GM23338 (cell line): ENCODE measurements at places on chromosomes 3 and 15. TPM values are rescaled to one million over a fixed set of nuclear protein-coding genes. Genes with fewer than 3 reads are reported as not detected.

- no peaks in the 10 kb centered on the region for H3K27me3 ChIP-seq
- H3K36me3 ChIP-seq: no peaks in the 10 kb centered on the region
- H3K4me3 ChIP-seq: no peak overlapping the region
- DNase-seq: no peak
- no peak overlapping the region for H3K27ac ChIP-seq
Observed at GRCh38 chr15:71747128-71748083, 62.9 kb upstream of the NR2E3 start.

Gene RPP25
- total RNA-seq: 15.8 and 18.8 TPM in 2 replicates

DNA sequence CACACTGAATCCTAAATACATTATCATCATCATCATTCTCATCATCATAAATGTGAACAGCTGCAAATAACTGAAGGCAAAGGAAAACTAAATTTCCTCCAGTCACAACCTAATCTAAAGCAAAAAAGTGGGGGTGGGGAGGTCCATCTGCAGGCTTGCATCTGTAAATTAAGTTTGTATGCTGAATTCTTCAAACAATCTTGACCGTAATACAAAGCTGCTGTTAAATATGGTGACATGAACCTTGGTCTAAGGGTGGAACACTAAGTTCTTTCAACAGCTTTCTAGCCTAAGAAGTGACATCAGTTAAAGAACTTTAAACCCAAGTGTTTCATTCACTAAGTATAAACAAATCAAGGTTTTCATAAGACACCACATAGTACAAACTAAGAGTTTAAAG is 4.3 kb downstream of the LRRFIP2 start:
- H3K4me1 ChIP-seq: peaks cover 5% of the 10 kb centered on the region; the same call in 1 of the 2 replicates
- no peaks in the 10 kb centered on the region for H3K27me3 ChIP-seq
- DNase-seq: no peak
- no peak overlapping the region for H3K27ac ChIP-seq

Gene BFSP2
- not detected in 2 replicates for total RNA-seq

DNA sequence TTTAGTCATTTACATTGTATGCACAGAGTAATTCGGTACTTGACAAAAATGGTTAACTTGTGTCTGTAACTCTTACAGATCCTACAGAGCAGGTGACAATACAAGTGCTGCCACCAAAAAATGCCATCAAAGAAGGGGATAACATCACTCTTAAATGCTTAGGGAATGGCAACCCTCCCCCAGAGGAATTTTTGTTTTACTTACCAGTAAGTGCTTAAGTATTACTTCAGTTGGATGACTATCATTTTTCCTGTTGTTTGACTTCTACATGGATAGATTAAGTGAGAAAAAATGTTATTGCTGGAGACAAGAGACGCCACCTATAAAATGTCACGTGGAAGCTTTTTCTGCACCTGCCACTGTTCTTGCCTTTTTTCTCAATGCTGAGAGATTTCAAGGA is 173.2 kb downstream of the ALCAM start:
- H3K4me3 ChIP-seq: no peak overlapping the region
- H3K27me3 ChIP-seq: no peaks in the 10 kb centered on the region
- no peak overlapping the region for H3K27ac ChIP-seq
- H3K4me1 ChIP-seq: no peaks in the 10 kb centered on the region

DNA sequence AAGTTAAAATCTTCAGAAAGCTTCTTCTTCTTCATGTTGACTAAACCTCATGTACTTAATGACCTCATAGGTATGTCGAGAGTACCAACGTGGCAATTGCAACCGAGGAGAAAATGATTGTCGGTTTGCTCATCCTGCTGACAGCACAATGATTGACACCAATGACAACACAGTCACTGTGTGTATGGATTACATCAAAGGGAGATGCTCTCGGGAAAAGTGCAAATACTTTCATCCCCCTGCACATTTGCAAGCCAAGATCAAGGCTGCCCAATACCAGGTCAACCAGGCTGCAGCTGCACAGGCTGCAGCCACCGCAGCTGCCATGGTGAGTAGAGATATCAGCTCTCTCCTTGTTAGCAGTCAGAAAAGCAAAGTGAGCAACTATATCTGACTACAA is 176.5 kb downstream of the MBNL1 start:
- H3K4me1 ChIP-seq: peaks cover 10% of the 10 kb centered on the region
- no peaks in the 10 kb centered on the region for H3K27me3 ChIP-seq
- H3K27ac ChIP-seq: no peak overlapping the region

Gene TRH
- 0.28 TPM in 1 of 2 replicates, not detected in the other for total RNA-seq

DNA sequence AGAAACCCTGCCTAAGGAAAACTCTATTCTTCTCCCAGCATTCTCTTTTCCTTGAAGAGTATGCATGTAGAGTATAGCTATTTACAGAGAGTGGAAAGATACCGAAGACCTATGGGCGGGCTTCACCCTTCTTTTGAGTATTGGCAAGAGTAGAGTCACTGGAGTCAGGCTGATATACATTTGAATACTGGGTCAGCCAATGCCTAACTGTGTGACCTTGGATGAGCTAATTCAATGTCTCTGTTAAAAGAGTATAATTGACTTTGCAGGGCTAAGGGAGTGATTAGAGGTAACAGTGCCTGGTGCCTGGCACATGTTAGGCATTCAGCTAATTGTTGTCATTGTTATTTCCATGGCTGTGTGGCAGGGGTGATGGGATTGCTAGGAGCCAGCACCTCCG is 75.6 kb downstream of the TUSC7 start:
- no peak for DNase-seq
- H3K4me1 ChIP-seq: peaks cover 17% of the 10 kb centered on the region
- no peak overlapping the region for H3K27ac ChIP-seq

Gene TMEM40
- total RNA-seq: 0.14 TPM in 1 of 2 replicates, not detected in the other

- no peak overlapping the region for H3K27ac ChIP-seq
- no peaks in the 10 kb centered on the region for H3K4me1 ChIP-seq
- no peak overlapping the region for H3K4me3 ChIP-seq
- no peak for DNase-seq
Observed at GRCh38 chr3:71360180-71360579, 223.3 kb downstream of the FOXP1 start.

Gene LRTM1
- total RNA-seq: not detected in 2 replicates

DNA sequence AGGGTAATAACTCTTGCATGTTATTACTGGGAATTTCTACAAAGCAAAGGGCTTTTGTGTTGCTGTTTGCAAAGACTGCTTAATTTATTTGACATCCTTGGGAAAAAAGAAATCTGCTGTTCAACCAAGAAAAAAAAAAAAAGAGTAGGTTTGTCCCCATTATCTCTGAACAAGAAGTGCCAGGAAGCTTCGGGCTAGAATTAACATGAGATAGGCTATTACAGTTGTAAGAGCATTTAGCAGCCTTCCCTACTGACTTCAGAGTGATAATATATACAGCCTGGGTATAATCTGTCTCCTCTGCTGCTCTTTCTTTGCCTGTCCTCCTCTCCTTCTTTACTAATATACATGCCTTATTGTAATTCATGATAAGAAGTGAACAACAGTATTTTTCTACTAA is 23.3 kb upstream of the CHMP2B start:
- H3K27ac ChIP-seq: no peak overlapping the region
- DNase-seq: peak; percentile 17
- H3K27me3 ChIP-seq: no peaks in the 10 kb centered on the region
- peaks cover 7% of the 10 kb centered on the region; the same call in 1 of the 2 replicates for H3K4me1 ChIP-seq
- no peak overlapping the region for H3K4me3 ChIP-seq

DNA sequence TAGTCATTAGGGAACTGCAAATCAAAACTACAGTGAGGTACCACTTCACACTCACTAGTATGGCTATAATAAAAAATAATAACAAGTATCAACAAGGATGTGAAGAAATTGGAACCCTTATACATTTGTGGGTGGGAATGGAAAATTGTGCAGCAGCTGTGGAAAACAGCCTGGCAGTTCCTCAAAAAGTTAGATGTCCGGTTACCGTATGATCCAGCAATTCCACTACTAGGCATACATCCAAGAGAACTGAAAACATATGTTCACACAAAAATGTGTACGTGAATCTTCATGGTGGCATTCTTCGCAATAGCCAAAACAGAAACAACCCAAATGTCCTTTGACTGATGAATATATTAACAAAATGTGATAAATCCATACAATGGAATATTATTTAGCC is 187.9 kb upstream of the LYSMD4 start:
- H3K4me1 ChIP-seq: no peaks in the 10 kb centered on the region
- peaks cover 15% of the 10 kb centered on the region for H3K27me3 ChIP-seq
- H3K27ac ChIP-seq: no peak overlapping the region
- no peak for DNase-seq
- H3K4me3 ChIP-seq: no peak overlapping the region

- H3K27me3 ChIP-seq: no peaks in the 10 kb centered on the region
- no peaks in the 10 kb centered on the region for H3K36me3 ChIP-seq
- peaks cover 16% of the 10 kb centered on the region for H3K4me1 ChIP-seq
- no peak overlapping the region for H3K27ac ChIP-seq
- no peak for DNase-seq
Observed at GRCh38 chr3:171949554-171949953, 89.8 kb upstream of the FNDC3B start.

GRCh38 chr3:181920409-181920808 is 208.7 kb downstream of the SOX2 start:
- no peak for DNase-seq
- no peaks in the 10 kb centered on the region for H3K27me3 ChIP-seq
- H3K4me1 ChIP-seq: peaks cover 20% of the 10 kb centered on the region

Gene SERPINI2
- 1.8 and 2.5 TPM in 2 replicates for total RNA-seq

- DNase-seq: no peak
- H3K4me1 ChIP-seq: no peaks in the 10 kb centered on the region
- H3K27ac ChIP-seq: no peak overlapping the region
- no peaks in the 10 kb centered on the region for H3K27me3 ChIP-seq
- H3K4me3 ChIP-seq: no peak overlapping the region
Observed at GRCh38 chr3:28923994-28924393, 356.9 kb upstream of the RBMS3 start.

Gene FHIT
- 3.0 and 9.1 TPM in 2 replicates for total RNA-seq

Gene PLS1
- total RNA-seq: 39.0 and 42.2 TPM in 2 replicates

- DNase-seq: no peak
- H3K4me1 ChIP-seq: no peaks in the 10 kb centered on the region
- no peaks in the 10 kb centered on the region for H3K27me3 ChIP-seq
- no peaks in the 10 kb centered on the region for H3K36me3 ChIP-seq
- H3K27ac ChIP-seq: no peak overlapping the region
Observed at GRCh38 chr3:124966521-124967445, 32.2 kb upstream of the MUC13 start.

GRCh38 chr3:148044151-148044550 is 635.0 kb downstream of the ZIC1 start:
- no peak overlapping the region for H3K4me3 ChIP-seq
- no peaks in the 10 kb centered on the region for H3K27me3 ChIP-seq
- H3K36me3 ChIP-seq: no peaks in the 10 kb centered on the region
- H3K4me1 ChIP-seq: no peaks in the 10 kb centered on the region

GRCh38 chr15:61155741-61156700 is 73.1 kb downstream of the RORA start:
- H3K36me3 ChIP-seq: no peaks in the 10 kb centered on the region
- H3K27ac ChIP-seq: no peak overlapping the region
- H3K4me3 ChIP-seq: no peak overlapping the region
- H3K4me1 ChIP-seq: peaks cover 6% of the 10 kb centered on the region
- peak; percentile 50 for DNase-seq

Gene GNB4
- 28.4 and 29.6 TPM in 2 replicates for total RNA-seq

Gene CHRNA7
- total RNA-seq: 5.1 and 8.2 TPM in 2 replicates

Gene KCNH8
- 2.0 and 3.4 TPM in 2 replicates for total RNA-seq

Gene KY
- not detected in 2 replicates for total RNA-seq

Gene CCDC39
- total RNA-seq: 0.52 TPM in 1 of 2 replicates, not detected in the other

Gene SUSD5
- total RNA-seq: 3.6 and 4.3 TPM in 2 replicates

Gene SRGAP3
- total RNA-seq: 8.6 and 9.4 TPM in 2 replicates

Gene C3orf20
- not detected in 2 replicates for total RNA-seq

- no peak overlapping the region for H3K4me3 ChIP-seq
- H3K27ac ChIP-seq: no peak overlapping the region
- H3K27me3 ChIP-seq: no peaks in the 10 kb centered on the region
- H3K36me3 ChIP-seq: no peaks in the 10 kb centered on the region
Observed at GRCh38 chr3:2810723-2811122, 299.5 kb downstream of the IL5RA start.

Gene SLC28A1
- not detected in 2 replicates for total RNA-seq

GRCh38 chr15:88791637-88792036 is 11.6 kb upstream of the ACAN start:
- H3K36me3 ChIP-seq: no peaks in the 10 kb centered on the region
- H3K4me3 ChIP-seq: no peak overlapping the region
- no peak overlapping the region for H3K27ac ChIP-seq

DNA sequence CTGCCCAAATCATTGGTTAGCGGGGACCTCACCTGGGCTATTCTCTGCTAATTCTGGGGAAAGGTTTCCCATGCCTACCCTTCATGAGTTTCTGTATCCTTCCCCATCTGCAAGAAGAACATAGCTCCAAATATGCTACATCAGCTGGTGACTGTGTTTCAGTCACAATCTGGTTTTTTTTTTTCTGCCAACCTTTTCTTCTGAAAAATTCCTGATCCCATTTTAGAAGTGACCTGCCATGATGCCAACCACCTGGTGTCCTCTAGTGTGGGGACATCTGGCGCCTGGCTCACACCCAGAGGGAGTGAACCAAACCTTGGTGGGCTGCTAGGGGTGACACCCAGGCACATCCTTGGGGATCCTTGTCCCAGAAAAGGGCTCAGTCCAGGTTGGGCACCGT is 76.1 kb downstream of the CHRD start:
- H3K4me1 ChIP-seq: no peaks in the 10 kb centered on the region
- H3K27me3 ChIP-seq: no peaks in the 10 kb centered on the region
- no peak overlapping the region for H3K27ac ChIP-seq
- H3K4me3 ChIP-seq: no peak overlapping the region

DNA sequence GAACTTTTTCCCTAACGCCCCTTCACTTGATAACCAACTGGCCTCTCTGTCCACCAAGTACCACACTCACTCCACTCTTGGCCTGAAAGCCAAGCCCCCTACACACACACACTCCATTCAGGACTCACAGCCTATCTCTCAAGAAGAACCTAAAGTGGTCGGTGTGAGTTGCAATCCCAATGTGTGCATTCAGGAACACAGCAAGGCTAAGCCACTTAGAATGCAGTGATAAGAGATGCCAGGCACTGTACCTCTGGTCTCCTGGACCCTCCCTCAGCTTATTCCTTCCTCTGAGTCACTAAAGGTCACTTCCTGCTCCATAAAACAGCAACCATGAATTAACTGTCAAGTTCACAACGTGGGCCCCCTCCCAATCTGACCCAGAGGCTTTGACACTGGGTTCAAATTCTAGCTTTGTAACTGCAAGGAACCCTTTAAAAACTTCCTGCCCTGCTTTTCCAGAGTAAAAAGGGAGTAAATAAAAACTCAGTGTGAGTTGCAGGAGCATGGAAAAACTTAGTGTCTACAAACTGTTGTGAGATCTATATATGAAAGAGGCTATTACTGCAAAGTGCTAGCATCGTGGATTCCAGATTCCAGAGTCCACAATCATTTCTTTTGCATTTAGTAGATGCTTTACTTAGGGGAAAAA is 17.6 kb upstream of the KCNMB3 start:
- H3K27me3 ChIP-seq: no peaks in the 10 kb centered on the region
- H3K4me3 ChIP-seq: no peak overlapping the region
- no peak for DNase-seq
- no peak overlapping the region for H3K27ac ChIP-seq

GRCh38 chr3:194313560-194314387 is 37.4 kb downstream of the CPN2 start:
- peak; percentile 64 for DNase-seq
- peaks cover 23% of the 10 kb centered on the region for H3K4me1 ChIP-seq
- H3K36me3 ChIP-seq: no peaks in the 10 kb centered on the region; the same call in 1 of the 2 replicates
- H3K27ac ChIP-seq: no peak overlapping the region
- H3K27me3 ChIP-seq: peaks cover 25% of the 10 kb centered on the region

- 0 out of 2 replicates have a peak, but pooled peaks cover 2% of the 10 kb centered on the region for H3K4me1 ChIP-seq
- H3K36me3 ChIP-seq: no peaks in the 10 kb centered on the region
- H3K27me3 ChIP-seq: no peaks in the 10 kb centered on the region
- H3K27ac ChIP-seq: no peak overlapping the region
- no peak overlapping the region for H3K4me3 ChIP-seq
Observed at GRCh38 chr3:189712906-189713483, 81.8 kb downstream of the TP63 start.

Gene MNS1
- 2.9 and 8.9 TPM in 2 replicates for total RNA-seq

Gene RASGRF1
- total RNA-seq: 0.24 and 0.39 TPM in 2 replicates

GRCh38 chr3:193129607-193130006 is 111.4 kb upstream of the PLAAT1 start:
- H3K36me3 ChIP-seq: no peaks in the 10 kb centered on the region
- no peak overlapping the region for H3K4me3 ChIP-seq
